Non-pigmented ciliary epithelial cell (primary cell): ENCODE measurements at places on chromosomes 11 and 22.

GRCh38 chr11:131203040-131203439, 167.4 kb upstream of the NTM start:
- no peak for DNase-seq

DNA sequence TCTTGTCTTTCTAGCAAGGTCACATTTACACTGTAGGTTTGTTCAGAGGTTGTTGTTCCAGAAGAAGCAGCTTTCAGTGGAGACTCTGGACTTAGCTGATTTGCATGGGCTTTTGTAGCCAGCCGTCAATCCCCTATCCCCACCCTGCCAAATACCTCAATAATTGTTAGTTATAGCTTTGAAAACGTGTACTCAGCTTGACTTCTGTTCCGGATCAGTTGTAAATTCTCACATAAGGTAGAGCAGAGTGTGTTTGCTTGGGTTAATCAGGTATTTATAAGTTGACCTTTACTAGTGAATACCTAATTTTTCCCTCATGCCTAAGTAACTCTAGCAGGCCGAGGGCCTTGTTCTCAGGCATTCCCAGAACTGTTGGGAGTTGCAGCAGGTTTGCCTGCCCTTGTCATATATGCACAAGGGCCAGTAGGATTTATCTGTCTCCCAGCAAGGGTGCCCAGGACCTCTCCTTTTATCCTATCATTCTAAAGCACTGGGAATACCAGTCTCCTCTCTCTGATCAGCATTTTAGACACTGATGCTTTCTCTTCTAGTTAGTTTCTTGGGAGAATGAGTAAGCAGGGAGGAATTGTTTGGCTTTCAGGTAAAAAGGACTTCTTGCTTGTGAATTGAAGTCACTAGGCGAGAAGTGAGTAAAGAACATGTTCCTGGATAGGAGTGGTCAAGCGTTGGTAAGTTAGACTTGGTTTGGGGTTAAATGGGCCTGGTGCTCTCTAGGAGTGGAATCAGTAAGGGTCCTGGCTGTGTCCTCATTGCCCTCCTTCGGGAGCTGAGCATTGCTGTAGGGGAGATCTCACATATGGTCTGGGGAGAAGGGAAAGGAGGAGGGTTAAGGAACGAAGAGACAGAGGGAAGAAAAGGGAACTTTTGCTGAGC, 22.1 kb downstream of the STIM1 start:
- DNase-seq = no peak

DNA sequence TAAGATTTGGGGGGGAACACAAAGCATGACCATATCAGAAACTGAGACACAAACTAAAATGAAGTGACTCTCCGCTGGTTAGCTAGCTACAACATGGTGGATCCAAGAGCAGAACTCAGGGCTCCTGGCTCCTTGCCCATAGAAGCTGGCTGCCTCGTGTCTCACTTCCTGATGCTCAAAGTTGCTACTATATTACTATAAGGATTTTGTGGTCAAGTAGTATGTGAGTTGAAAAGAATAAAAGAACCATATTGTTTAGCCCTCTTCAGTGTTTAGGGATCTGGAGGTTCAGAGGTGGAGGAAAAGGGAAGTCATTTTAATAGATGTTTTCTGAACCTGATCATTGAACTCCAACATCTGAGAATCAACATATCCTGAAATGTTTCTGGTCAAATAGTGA, 16.9 kb upstream of the SIK2 start:
- DNase-seq = no peak

DNA sequence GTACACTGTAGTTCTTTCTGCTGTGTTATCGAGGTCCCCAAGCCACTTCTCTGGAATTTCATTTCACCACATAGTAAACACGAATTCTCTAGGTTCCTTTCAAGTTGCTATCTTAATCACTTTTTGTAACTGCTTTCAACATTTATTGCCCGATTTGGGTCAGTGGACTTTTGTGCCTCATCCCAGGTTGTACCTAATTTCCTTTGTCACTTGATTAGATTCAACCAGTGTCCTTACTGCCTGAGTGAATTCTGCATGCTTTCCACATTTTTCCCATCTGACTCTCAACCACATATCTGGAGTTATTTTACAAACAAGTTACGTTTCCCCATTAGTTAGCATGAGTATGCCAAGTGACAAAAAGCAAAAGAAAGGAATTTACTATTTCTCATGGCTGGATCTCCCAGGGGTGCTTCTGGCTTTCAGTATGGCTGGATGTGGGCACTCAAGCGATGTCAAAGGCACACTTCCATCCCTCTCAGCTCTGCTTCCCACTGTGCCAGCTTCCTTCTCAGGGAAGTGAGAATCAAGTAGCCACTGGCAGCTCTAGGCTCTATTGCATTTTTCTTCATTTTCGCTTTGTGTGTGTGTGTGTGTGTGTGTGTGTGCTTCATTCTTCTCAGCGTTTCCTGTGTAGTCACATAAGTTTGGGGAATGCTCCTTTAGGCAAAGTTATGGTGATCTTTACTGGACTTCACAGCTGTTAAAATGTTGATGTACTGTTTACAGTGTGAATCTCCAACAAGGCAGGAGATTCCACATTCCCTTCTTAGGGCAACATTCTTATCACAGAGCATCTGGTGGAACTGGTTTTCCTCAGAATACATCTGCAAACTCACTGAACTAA, 128.9 kb downstream of the DBX1 start:
- DNase-seq = peak; percentile 81

DNA sequence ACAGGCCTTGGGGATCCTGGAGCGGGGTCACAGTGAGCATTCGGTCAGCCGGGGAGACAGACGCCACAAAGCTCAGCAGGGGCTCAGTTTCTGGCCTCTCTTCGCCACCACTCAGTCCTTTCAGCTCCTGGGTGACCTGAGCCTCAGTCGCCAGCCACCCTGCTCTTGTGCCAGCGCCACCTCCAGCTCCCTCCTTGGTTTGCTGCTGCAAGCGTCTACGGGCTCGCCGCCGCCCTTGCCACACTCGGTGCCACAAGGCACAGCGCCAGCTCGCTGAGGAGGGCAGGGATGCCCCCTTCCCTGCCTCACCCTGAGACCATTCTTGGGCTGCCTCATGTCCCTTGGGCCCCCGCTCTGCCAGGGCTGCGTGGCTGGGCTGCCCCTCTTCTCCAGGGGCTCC, 1.5 kb upstream of the EEF1G start:
- no peak for DNase-seq

DNA sequence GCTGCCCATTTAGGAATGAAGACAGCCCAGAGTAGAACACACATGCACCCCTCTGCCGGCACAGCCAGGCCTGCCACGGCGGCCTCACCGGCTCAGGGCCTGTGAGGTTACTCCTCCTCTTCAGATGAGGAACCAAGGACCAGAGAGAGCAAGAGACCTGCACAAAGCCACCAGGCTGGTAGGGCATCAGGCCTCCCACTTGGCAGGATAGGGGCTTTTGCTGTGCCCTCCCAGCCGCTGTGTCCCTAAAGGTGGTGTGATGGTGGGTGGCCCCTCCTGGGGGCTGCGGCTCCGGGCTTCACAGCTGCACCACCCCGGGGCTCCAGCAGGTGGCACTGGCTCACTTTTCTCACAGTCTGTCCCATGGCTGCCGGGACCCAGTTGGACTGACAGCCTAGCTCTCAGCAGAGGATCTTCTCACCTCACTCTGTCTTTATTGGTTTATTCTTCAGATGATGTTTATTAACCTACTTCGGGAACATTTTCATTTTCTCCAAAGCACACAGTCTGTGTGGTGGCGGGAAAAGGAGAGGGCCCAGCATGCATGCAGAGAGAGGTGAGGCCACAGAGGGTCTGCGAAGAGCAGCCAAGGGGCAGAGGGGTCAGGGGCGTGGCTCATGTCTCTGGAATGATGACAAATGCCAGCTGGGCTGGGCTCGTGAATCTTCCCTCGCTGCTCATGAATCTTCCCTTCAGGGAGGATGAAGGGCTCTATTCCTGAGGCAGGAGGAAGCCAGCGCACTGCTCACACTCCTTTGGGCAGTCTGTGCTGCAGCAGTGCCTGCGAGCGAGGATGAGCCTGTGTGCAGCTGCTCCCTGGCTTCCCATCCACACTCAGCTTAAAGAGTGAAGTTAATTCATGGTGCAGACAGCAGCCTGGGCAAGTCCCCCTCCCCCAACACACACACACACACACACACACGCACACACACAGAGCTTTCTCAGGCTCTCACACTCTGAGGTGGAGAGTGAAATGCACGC, 101.1 kb upstream of the PITPNB start:
- no peak for DNase-seq

- no peak for DNase-seq
These were observed 8.9 kb downstream of the MN1 start for GRCh38 chr22:27792452-27793161.

- peak; percentile 82 for DNase-seq
These were observed 64.4 kb upstream of the HORMAD2 start for GRCh38 chr22:30015846-30016245.

GRCh38 chr11:95920460-95921105, 3.3 kb downstream of the MTMR2 start:
- no peak for DNase-seq

DNA sequence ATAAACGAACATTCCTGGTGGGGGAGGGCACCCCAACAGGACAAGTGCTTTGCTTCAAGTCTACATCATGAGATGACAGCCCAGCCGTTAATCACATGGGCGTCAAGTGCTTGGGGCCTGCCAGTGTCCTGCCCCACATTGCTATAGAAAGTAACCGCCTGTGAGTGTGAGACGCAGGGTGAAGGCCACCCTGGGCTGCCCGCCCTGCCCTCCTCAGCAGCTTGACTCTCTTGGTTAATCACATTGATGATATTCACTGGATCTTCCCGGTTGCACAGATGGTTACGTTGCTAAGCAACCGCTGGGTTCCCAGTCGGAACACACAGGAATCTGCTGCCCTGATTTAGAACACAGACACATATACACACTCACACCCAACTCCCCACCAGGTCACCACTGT, 79.3 kb downstream of the CTTN start:
- no peak for DNase-seq

GRCh38 chr11:81913793-81914192, 819.9 kb downstream of the FAM181B start:
- no peak for DNase-seq

- no peak for DNase-seq
These were observed 64.0 kb upstream of the PPP6R3 start for GRCh38 chr11:68396516-68396915.

DNA sequence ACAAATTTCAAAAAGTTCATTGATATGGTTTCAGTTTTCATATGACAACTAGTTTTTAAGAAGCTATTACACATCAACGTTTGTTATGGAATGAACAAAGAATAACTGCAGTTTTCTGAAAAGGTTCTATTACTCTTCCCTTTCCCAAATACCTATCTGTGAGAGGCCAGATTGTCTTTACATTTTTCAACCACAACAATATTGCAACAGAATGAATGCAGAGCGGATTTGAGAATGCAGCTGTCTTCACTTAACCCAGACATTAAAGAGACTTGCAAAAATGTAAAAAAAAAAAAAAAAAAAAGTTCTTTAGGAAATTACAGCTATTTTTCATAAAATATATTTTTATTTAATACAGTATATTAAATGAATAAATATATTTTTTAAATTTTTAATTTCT, 250.8 kb downstream of the DDX10 start:
- no peak for DNase-seq
